GM18507 (cell line): ENCODE measurements at places on chromosomes 3 and 15.

DNA sequence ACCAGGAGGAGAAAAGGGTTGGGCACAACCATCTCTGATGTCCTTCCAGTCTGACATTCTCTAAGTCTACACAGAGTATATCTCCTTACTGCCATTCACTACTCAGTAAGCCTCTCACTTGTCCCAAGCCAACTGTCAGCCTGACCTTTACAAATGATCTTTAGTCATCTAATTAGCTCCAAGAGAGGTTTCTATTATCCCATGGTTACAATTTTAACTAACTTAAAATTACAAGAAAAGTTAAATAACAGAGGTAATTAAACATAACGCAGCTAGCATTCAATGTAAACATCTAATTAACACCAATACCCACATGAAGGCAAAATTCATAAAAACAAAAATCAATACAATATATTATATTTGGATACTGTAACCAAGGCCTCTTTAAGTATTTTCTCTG lies 126.9 kb downstream of the LSAMP start:
- no peak for DNase-seq

- no peak for DNase-seq
These were observed 74.8 kb downstream of the RPL39L start for GRCh38 chr3:187064210-187065115.

- DNase-seq: peak; percentile 49
These were observed 483 bp downstream of the VPS13C start for GRCh38 chr15:62059816-62060112.

- no peak for DNase-seq
These were observed 17.1 kb upstream of the TPM1 start for GRCh38 chr15:63025460-63025859.

DNA sequence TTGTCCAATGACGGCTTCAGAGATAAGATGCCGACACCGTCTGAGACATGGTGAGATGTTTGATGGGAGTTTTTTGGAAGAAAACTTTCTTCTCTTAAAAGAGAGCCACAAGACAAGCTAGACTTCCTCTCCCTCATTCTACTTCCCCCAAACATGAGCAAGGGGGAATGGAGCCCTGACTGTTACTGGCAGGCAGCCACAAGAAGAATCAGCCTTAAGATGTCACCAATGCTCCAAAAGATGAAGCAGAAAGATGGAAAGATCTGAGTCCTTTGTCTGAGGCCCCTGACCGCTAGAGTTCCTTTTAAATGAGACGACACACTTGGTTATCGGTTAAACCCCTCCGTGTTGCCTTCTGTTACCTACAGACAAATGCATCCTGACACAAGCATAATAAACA lies 108.7 kb downstream of the ST8SIA2 start:
- no peak for DNase-seq

DNA sequence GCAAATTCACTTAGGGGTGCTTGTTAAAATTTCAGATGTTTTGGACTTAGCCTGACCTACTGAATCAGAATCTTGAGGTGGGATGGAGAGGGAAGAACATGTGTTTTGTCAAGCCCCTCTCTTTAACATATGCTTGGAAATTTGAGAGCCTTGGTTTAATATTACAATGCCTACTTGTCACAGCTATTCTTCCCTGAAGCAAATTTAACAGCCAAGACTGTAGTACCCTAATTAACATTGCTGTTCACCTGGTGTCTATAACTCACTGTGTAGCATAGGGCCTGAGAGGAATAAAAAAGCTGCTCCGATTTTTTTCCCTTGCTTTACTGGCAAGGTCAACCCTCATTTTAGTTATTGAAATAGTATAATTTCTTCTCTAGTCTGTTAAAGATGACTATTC lies 880.1 kb downstream of the CADM2 start:
- no peak for DNase-seq

DNA sequence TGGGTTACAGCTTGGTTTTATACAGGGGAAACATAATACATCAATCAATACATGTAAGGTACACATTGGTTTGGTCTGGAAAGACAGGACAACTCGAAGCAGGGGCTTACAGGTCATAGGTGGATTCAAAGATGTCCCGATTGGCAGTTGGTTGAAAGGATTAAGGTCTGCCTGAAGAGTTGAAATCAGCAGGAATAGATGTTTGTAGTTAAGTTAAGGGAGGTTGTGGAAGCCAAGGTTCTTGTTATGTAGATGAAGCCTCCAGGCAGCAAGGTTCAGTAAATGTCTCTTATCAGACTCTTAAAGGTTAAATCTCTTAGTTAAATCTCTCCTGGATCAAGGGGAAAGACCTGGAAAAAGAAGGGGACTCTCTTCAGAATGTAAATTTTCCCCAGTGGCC lies 58.4 kb upstream of the MINAR1 start:
- DNase-seq: no peak

GRCh38 chr3:50340448-50341329 lies at the start of gene RASSF1:
RASSF1 (minus strand) TSS chr3:50340836; CDS start chr3:50340805, 31 bp downstream.
- DNase-seq: peak; percentile 65

DNA sequence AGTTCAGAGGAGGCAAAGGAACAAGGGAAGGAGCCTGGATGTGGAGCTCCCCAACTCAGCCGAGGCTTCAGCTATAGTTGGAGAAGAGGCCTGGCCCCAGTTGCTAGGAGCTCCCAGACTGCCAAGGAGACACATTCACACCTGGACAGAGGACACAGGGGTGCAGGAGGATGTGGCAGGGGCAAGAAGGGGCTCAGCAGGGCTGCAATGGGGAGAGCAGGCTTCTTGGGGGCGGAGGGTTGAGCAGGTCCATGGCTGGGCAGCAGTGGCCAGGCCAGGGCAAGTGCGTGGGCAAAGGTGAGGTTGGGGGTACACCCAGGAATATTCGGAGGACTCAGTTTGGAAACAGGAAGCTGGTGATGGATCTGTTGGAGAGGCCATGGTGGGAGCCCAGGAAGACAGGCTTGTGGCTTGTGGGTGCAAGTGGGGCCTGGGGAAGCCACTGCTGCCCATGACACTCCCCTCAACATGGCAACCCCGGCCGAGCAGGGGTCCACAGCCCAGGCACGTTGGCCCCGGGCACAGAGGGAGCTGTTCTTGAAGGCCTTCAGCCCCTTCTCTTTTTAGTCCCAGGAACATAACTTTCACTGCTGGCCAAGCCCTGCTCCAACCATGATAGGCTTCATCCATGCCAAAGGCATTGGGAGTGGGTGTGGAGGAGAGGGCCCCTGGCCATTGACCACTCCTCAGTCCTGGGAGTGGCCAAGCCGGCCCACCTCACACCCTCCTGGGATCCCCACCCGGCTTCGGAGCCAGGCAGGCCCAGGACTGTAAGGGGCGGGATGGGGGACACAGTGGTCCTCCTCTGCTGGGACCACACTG lies 33.3 kb downstream of the TSPAN3 start:
- no peak for DNase-seq

- DNase-seq: no peak
These were observed 130.4 kb downstream of the PPM1L start for GRCh38 chr3:160886421-160886820.

GRCh38 chr15:65987100-65987499 lies 117.8 kb downstream of the RAB11A start:
- no peak for DNase-seq

DNA sequence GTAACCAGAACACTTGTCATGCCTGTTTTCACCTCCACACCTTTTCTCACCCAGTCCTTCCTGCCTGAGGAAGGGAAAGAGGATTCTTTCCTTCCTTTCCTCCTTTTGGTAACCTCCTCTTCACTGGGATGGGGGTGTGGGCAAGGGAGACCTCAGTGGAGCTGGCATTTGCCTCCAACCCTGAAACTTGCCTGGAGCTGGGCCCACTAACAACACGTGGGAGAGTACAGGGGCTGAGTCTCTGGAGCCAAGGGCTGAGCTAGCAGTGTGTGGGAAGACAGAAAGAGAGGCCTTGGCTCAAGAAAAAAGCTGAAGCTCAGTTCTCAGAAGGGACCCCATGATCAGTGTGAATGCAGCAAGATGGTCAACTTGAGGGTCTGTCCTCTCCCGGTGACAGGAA lies 86.6 kb upstream of the SLC6A11 start:
- no peak for DNase-seq

GRCh38 chr3:43005981-43006380 lies 26.9 kb downstream of the GASK1A start:
- DNase-seq: no peak

DNA sequence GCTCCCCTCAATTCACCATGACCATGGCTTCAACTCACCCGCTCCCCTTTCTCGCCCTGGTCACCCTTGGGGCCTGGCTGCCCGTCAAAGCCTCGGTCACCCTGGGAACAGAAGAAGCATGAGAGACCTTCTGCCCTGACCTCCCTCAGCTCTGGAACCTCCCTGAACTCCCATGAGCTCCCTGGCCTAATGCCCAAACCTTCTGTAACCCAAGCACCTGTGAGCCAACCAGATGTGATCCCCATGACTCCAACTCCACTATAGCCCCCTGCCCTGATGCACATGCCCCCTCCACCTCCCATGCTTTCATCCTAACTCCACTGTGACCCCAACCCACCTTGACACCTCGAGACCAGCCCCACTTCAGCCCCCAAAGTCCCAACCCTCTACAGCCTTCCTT lies 3.5 kb upstream of the UCN2 start:
- no peak for DNase-seq

- DNase-seq: no peak
These were observed 23.2 kb downstream of the LINGO1 start for GRCh38 chr15:77609558-77609957.

DNA sequence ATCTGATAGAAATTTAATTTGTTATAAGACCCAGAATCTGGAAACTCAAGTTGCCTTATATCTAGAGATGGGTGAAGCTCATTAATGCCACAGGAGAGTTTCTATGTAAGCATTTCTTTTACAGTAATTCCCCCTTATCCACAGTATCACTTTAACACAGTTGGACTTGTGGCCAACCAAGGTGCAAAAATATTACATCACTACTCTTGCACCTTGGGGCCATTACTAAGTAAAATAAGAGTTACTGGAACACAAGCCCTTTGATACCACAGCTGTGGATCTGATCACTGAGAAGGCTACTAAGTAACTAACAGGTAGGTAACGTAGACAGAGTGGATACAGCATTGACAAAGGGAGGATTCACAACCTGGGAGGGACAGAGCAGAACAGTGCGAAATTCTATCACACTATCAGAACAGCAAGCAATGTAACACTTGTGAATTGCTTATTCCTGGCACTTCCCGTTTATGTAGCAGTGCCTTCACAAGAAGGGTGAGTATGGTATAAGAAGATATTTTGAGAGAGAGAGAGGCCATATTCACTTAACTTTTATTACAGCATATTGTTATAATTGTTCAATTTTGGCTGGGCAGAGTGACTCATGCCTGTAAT lies 33.9 kb upstream of the TOPBP1 start:
- DNase-seq: no peak

DNA sequence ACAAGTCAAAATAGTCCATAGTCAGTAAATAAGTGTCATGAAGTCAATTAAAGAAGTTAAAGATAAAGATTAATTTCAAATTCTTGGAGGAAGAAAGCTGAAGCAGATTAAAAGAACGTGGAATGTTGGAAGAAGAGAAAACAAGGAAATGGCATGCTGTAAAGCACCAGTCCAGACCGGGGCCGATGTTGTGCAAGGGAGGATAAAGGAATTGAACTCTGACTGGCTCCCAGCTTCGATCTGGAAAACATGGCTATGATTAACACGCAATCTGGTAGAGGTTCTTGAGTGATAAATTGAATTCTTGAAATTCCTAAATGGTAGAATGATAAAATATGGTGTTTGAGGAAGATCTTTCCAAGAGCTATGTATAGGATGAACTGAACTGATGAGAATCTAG lies 194.4 kb downstream of the MEIS2 start:
- no peak for DNase-seq

- no peak for DNase-seq
These were observed 134.3 kb upstream of the RARB start for GRCh38 chr3:25293736-25294135.

DNA sequence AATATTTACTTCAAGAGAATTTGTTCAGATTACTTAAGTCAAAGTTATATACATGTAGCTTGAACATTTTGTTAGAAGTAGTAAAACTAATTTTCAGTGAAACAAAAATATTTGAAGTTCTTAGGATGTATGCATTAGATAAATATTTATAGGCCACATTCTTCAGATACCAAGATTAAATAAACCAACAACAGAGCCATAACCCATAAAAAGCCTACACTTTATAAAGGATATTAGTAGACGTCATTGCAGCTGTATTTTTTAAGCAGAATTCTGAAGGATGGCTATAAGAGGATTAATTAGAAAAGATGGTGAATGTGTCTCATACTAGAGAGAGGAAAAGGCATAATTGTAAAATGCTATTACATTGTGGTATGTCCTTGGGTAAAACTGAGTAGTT lies 449.7 kb upstream of the ALCAM start:
- DNase-seq: no peak

GRCh38 chr3:11140030-11140712 lies 14.1 kb upstream of the HRH1 start:
- DNase-seq: peak; percentile 43
